Thyroid gland (tissue), 4 donors: ENCODE measurements at places on chromosomes 13 and 19. TPM values are rescaled to one million over a fixed set of nuclear protein-coding genes. Genes with fewer than 3 reads are reported as not detected.

The MAMSTR gene
- total RNA-seq = 0.67 TPM

The PLA2G4C gene
- 17.7 TPM for total RNA-seq

The OR10H1 gene
- total RNA-seq = not detected

The ZNF296 gene
- not detected for total RNA-seq

The KCTD4 gene
- total RNA-seq = not detected

The LAIR2 gene
- total RNA-seq = not detected

The MUC16 gene
- total RNA-seq = 0.54 TPM

The NDUFA13 gene
- 265 TPM for total RNA-seq

The UHRF1 gene
- 0.71 TPM for total RNA-seq

The PRODH2 gene
- total RNA-seq = not detected

The RNF17 gene
- not detected for total RNA-seq

The ZNF578 gene
- 3.2 TPM for total RNA-seq

The JSRP1 gene
- not detected for total RNA-seq

The KLK6 gene
- total RNA-seq = not detected

The SBK3 gene
- total RNA-seq = not detected

The THSD8 gene
- not detected for total RNA-seq

The ATP12A gene
- total RNA-seq = not detected

The TMEM38A gene
- 3.2 TPM for total RNA-seq

The CABP5 gene
- total RNA-seq = not detected

The NKPD1 gene
- total RNA-seq = 1.3 TPM

The RPL21 gene
- 913 TPM for total RNA-seq

The FGF22 gene
- not detected for total RNA-seq

The ZNF581 gene
- total RNA-seq = 13.9 TPM

The MYO1F gene
- total RNA-seq = 6.8 TPM

The NLRP5 gene
- total RNA-seq = not detected

The MYH14 gene
- 361 TPM for total RNA-seq

The CDC42EP5 gene
- 1.8 TPM for total RNA-seq

The IGFL2 gene
- total RNA-seq = not detected

The FNDC3A gene
- 90.3 TPM for total RNA-seq

The GRK1 gene
- 2.3 TPM for total RNA-seq

The PSG2 gene
- total RNA-seq = not detected

The ITPKC gene
- 18.3 TPM for total RNA-seq

The NLRP4 gene
- not detected for total RNA-seq

The MIA gene
- not detected for total RNA-seq

The CLEC17A gene
- total RNA-seq = not detected

The SF3A2 gene
- 34.0 TPM for total RNA-seq

The VMAC gene
- 14.3 TPM for total RNA-seq

The CEACAM3 gene
- total RNA-seq = not detected

The ITGBL1 gene
- total RNA-seq = 3.4 TPM

The FPR1 gene
- total RNA-seq = 1.7 TPM

The PRX gene
- 7.3 TPM for total RNA-seq

The SLC25A41 gene
- not detected for total RNA-seq

The FRY gene
- total RNA-seq = 50.4 TPM

The ZNF541 gene
- not detected for total RNA-seq

The CLDN10 gene
- 0.54 TPM for total RNA-seq

The ZNF552 gene
- total RNA-seq = 5.3 TPM

The OR7C1 gene
- not detected for total RNA-seq

The EFNA2 gene
- total RNA-seq = not detected

The FAM83E gene
- not detected for total RNA-seq

The FCAR gene
- 0.67 TPM for total RNA-seq

The HCST gene
- total RNA-seq = 1.4 TPM

The SPTBN4 gene
- total RNA-seq = 0.78 TPM

The CCL25 gene
- total RNA-seq = not detected

The ZNF580 gene
- total RNA-seq = 61.1 TPM

The ZNF442 gene
- 3.4 TPM for total RNA-seq

The ATXN8OS gene
- not detected for total RNA-seq

The SYT3 gene
- 0.67 TPM for total RNA-seq

The SH2D3A gene
- total RNA-seq = 19.8 TPM

The NLRP7 gene
- not detected for total RNA-seq
